ENCODE measurements at places on chromosomes 6 and 20.

- no peak for DNase-seq
Measured at GRCh38 chr6:43453831-43454230, 1.5 kb downstream of the DLK2 start.

- DNase-seq: no peak
Measured at GRCh38 chr6:148866657-148867268, 119.9 kb downstream of the UST start.

GRCh38 chr20:4017051-4017712 is 1.8 kb upstream of the RNF24 start:
- DNase-seq: no peak

DNA sequence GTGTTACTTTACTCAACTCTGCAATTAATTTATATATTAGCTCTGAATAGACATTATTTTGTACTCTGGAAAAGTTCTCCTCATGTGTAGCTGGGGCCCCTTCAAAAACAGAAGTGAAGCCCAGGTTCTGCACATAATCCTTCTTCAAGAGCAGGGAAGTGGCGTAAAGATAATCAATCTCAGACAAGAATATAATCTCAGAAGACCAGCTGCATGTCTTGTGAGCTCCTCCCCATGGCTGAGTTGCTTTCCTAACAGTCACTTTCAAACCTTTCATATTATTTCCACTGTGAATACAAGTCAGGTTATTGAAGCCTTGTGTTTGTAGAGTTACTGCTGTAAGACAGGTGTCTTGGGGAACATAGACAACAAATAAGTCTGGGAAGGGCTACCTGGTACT is 691.9 kb downstream of the RFPL4B start:
- DNase-seq: no peak

- DNase-seq: no peak
Measured at GRCh38 chr6:127907960-127908640, 7.2 kb upstream of the THEMIS start.

DNA sequence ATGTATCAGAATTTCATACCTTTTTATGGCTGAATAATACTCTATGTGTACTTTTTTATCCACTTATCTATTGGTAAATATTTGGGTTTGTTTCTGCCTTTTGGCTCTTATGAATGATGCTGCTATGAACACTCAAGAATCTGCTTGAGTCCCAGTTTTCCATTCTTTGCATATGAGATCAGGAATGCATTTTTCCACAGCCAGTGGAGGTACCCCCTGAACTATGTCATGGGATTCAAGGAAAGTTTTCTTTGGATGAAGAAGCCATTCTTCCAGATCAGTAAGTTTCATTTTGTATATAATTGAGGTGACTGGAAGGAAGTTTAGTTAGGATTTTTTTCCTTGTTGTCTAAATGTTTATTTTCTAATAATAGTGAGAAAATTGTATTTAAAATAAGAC is 40.9 kb downstream of the NKX2-4 start:
- no peak for DNase-seq
